Adrenal gland (tissue), 19 donors: ENCODE measurements at places on chromosomes 16 and 17.

GRCh38 chr16:89422527-89422904 lies 67.8 kb downstream of the ANKRD11 start:
- DNase-seq, result no peak

DNA sequence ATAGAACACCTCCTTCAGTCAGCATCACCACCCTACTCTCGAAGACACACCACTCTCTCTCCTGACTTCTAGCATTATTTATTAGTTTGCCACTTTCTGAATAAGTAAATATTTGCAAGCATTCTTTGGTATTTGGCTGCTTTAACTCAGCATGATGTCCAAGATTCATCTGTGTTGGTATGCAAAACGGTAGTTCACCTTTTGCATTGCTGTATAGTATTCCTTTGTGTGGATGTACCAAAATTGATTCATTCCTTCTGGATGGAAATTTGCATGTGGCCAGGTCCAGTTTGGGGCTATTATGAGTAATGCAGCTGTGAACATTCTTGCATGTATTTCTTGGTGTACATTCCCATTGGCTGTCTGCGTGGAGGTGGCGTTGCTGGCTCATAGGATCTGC lies 32.9 kb downstream of the KNOP1 start:
- DNase-seq, result no peak

- no peak for DNase-seq
These were observed 47.1 kb downstream of the USP10 start for GRCh38 chr16:84746875-84747274.

DNA sequence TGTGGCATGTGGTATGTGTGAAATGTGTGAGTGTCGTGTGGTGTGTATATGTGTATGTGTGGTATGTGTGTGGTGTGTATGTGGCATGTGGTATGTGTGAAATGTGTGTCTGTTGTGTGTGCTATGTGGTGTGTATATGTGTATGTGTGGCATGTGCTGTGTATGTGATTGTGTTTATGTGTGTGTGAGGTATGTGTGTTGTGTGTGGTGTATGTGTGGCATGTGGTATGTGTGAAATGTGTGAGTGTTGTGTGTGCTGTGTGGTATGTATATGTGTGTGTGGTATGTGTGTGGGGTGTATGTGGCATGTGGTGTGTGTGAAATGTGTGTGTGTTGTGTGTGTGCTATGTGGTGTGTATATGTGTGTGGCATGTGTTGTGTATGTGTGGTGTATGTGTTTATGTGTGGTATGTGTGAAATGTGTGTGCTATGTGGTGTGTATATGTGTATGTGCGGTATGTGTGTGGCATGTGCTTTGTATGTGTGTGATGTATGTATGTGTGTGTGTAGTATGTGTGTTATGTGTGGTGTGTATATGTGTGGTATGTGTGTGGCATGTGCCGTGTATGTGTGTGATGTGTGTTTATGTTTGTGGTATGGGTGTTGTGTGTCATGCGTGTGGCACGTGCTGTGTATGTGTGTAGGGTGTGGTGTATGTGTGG lies 9.6 kb upstream of the ZCCHC14 start:
- no peak for DNase-seq

GRCh38 chr17:45668316-45668715 lies 115.8 kb upstream of the CRHR1 start:
- DNase-seq, result no peak
